Ovary (tissue), 10 donors: ENCODE measurements at places on chromosomes 1 and 21. TPM values are rescaled to one million over a fixed set of nuclear protein-coding genes. Genes with fewer than 3 reads are reported as not detected.

Gene FAM72C
- 0.24 TPM for total RNA-seq

Gene KCNC4
- total RNA-seq: 14.2 TPM

Gene TTC22
- 1.7 TPM for total RNA-seq

- no peak overlapping the region for H3K27ac ChIP-seq
- DNase-seq: no peak
- H3K27me3 ChIP-seq: no peaks in the 10 kb centered on the region
- H3K4me1 ChIP-seq: no peaks in the 10 kb centered on the region
- H3K36me3 ChIP-seq: no peaks in the 10 kb centered on the region
Measured at GRCh38 chr1:84969489-84970250, 27.2 kb downstream of the MCOLN2 start.

DNA sequence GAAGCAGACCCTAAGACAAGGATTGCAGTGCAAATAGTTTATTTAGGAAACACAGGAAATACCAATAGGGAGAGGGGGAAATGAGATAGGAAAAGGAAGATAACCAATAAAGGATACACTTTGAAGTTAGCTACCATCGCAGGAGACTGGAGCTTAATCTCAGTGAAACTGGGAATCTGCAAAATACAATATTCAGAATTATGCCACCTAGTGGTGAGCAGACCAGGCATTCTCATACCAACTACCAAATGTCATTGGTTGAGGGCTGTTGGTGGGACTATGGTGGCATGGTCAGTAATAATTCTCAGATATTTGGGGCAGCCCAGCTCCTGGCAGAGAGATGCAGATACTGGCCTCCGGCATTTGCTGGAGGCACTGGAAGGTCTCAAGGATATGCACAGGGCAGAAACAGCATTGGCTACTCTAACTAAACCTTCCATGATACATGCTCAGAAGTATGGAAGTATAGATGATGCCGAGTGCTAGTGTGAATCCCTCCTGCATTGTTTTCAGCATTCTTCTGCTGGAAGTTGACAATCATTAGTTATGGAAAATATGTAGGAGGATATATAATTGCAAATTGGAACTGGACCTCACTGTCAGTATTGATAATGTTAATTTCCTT, 11.8 kb upstream of the ZFP69B start:
- no peaks in the 10 kb centered on the region for H3K27me3 ChIP-seq
- H3K36me3 ChIP-seq: no peaks in the 10 kb centered on the region
- no peak for DNase-seq
- H3K4me1 ChIP-seq: no peaks in the 10 kb centered on the region
- H3K4me3 ChIP-seq: no peak overlapping the region

DNA sequence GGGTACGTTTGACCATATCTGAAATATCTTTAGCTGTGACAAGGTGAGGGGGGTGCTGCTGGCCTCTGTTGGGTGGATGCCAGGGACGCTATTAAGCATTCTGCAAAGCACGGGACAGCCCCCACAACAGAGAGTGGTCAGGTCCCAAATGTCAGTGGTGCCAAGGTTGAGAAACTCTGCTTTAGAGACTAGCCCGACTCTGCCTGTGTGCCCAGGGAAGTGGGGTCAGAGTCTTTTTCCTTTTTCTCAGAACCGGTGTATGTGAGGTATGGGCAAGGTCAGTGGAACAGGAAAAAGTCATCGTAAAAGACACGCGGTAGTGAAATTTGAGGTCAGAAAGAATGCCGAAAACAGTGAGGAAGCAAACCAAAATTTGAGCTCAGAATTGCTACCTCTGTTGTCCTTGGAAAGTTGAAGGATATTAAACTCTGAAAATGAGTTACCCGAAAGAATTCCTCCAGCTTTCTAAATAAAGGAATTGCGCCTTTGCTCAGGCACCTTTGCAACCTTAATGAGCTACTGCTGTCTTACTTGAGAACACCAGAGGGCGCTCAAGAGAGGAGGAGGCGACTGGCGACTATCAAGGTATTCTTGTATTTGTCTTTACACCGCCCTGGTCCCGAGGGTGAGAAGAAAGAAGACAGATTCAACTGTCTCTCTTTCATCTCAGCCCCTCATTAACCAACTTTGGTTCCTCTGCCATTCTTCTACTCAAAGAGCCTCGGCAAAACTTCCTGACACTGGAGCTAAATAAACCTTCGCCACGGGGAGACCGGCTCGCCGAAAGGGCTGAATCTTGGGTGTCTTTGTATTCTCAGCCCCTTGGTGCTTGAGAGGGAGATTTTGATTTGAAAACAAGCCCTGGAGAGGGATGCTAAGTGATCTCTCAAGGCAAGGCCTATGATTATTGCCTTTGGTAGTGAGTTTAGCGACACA, 85.4 kb upstream of the OLIG2 start:
- no peak for DNase-seq
- H3K36me3 ChIP-seq: no peaks in the 10 kb centered on the region
- no peak overlapping the region for H3K4me3 ChIP-seq
- H3K27ac ChIP-seq: no peak overlapping the region
- no peaks in the 10 kb centered on the region for H3K4me1 ChIP-seq

DNA sequence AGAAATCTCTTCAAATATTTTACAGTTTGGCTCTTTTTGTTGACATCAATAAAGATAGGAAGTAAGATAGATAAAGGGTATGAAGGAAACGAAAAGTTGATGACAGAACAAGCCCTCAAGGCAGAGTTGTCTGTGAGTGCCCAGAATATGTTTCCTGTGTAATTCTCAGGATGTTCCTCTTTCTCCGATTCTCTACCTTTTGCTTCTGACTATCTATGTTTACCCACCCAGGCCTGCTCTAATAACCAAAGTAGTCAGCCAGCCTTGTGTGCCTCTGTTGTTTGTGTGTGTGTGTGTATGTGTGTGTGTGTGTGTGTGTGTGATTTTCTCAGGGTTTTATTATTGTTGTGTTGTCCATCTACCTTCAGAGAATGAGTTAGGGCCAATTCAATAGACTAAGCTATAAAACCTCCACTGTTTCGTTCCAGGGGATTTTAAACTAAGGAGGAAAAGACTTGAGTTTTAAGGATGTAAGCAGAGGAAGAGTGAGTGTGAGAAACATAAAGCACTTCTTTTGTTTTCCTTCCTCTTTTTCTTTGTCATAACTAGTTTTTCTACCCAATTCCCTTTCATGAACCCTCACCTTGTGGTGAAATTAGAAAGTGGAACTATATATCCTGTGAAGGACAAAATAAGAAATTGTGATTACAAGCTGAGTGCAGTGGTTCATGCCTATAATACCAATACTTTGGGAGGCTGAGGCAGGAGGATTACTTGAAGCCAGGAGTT, 627.4 kb upstream of the NR5A2 start:
- no peak for DNase-seq
- H3K36me3 ChIP-seq: no peaks in the 10 kb centered on the region
- H3K4me1 ChIP-seq: no peaks in the 10 kb centered on the region
- H3K27ac ChIP-seq: no peak overlapping the region
- no peak overlapping the region for H3K4me3 ChIP-seq
- H3K27me3 ChIP-seq: no peaks in the 10 kb centered on the region

DNA sequence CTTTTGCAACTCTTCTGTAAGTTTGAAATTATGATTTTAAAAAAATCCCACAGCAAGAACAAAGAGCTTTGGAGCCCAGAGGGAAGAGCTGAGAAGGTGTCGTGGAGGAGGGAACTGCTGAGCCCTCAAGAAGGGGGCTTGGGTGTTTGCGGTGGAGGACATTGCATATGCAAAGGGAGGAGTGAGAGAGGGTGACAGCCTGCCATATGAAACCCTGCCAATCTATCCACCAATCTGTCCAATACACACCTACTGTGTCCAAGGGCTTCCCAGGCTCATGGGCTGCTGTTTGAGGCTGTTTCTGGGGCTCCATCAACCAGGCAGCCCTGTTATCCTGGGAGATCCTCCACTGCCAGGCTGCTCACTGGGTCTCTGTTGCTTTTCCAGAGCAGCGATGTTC, 15.2 kb downstream of the WNT4 start:
- no peak overlapping the region for H3K27ac ChIP-seq
- H3K4me3 ChIP-seq: no peak overlapping the region
- no peaks in the 10 kb centered on the region for H3K36me3 ChIP-seq
- no peak for DNase-seq
- no peaks in the 10 kb centered on the region for H3K27me3 ChIP-seq
- peaks cover 5% of the 10 kb centered on the region for H3K4me1 ChIP-seq
